ENCODE measurements at places on chromosomes 12 and 14.
A peak's percentile ranks its signal among the peaks of the same experiment; 100 is the strongest.

- no peak for DNase-seq
Measured at GRCh38 chr14:43410631-43411030, 1096.5 kb downstream of the FSCB start.

DNA sequence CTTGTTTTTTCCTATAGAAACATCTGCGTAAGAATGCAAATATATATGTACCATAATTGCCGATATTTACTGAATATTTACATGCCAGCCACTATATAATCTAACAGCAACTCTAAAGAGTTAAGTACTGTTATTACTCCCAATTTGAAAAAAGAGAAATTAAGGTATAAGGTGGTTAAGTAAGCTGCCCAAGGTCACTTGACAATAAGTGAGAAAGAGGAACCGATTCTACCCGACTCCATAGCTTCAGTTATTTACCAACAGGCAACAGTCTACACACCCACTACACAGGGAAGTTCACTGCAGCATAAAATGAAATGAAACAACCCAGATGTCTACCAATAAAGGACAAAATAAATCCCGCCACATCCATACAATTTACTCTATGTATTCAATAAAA, 1.1 kb downstream of the MIS18BP1 start:
- DNase-seq = no peak

DNA sequence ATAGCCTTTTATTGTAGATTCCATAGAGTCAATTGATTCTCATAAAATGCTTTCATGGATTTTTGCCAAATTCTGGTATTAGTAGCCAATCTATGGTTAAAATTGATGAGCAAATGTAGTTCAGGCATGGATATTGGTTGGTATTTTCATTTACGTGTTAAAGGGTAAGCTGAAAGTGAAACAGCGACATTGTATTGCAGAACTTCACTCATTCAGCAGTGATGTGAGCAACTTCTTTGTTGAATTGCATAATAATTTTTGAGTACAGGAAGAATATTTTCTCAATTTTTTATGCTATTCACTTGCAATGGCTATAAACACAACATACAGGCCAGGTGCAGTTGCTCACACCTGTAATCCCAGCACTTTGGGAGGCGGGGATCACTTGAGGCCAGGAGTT, 24.2 kb upstream of the FAM222A start:
- DNase-seq = no peak

DNA sequence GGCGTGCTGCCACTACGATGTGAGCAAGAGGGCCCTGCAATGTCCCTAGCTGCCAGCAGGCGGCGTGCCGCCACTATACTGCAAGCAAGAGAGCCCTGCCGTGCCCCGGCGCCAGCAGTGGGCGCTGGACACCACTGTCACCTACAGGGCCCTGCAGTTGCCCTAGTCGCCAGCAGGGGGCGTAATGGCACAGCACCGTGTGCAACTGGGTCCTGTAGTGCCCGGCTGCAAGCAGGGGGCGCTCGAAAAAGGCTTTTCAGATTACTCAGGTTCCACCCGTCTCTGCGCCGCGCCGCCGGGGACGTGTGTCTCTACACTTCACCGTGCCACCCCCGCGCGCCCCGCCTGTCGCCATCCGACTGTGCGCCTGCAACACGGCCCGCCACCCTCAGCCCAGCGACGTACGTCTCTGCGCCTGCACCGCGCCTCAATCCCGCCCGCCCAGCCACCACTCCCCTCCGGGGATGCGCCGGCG, 1356.9 kb downstream of the TMEM121 start:
- no peak for DNase-seq

GRCh38 chr12:132366341-132366861, 37.0 kb upstream of the GALNT9 start:
- no peak for DNase-seq

GRCh38 chr14:33452995-33453394, 497.9 kb downstream of the EGLN3 start:
- no peak for DNase-seq

DNA sequence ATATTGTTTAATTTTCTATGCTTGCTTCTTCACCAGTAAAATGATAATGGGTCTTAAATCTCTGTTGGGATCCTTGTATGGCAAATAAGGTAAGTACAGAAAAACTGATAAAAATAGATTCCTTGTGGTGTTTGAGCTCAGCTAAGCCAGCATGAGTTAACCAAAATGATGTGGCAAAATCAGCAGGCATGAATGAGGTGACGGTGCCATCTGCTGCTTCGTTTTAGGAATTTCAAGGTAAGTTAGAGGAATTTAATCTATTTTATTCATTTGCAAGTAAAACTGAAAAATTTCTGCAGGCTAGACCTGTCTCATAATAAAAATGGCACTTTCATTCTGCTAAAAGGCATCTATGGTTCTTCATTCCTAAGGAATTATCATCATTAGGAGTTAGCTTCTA, 10.0 kb upstream of the CLEC7A start:
- peak; percentile 16 for DNase-seq

DNA sequence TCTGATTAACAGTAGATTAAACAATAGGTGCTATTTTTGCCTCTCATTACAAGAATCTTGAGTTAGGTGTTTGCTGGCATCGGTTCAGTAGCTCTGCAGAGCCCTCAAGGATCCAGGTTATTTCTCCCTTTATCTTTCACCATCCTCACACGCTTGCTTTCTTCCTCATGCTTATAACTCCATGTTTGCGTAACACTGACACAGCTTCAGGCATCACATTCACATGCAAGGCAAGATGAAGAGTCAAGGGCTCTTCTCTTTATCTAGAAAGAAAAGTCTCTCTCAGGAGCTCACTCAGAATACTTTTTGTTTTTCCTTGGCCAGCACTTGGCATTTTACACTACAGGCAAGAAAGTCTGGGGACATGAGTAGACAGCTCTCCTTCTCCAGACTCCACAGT, 24.2 kb upstream of the PTHLH start:
- no peak for DNase-seq

Data from activated T-helper 2 cell treated with anti-CD3 and anti-CD28 coated beads, Interferon-gamma antibody, Interleukin-2, Interleukin-4, amounts not matched to agents 10 μg/mL and 5 μg/mL and 100 μg/mL, durations not matched to agents 14 hours and 24 hours and 36 hours (primary cell).